ENCODE measurements at places on chromosomes 12 and 14. TPM values are rescaled to one million over a fixed set of nuclear protein-coding genes. Genes with fewer than 3 reads are reported as not detected.

DNA sequence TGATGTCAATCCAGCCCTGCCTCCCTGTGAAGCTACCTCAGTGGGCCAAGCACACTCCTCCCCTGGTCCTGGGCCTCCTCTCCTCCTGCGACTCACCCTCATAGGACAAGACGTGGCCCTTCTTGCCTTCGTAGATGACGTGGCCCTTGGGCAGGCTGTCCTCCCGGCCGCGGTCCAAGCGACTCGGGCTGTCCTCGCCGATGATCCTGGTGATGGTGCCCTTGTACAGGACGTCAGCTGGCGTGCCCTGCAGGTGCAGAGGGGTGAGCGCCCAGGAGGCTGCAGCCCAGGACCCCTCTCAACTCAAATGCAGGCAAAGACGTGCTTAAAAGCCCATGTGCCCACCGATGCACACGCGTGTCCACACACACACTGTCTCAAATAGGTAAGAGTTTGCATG, 55.6 kb downstream of the RFLNA start:
- no peak for DNase-seq

DNA sequence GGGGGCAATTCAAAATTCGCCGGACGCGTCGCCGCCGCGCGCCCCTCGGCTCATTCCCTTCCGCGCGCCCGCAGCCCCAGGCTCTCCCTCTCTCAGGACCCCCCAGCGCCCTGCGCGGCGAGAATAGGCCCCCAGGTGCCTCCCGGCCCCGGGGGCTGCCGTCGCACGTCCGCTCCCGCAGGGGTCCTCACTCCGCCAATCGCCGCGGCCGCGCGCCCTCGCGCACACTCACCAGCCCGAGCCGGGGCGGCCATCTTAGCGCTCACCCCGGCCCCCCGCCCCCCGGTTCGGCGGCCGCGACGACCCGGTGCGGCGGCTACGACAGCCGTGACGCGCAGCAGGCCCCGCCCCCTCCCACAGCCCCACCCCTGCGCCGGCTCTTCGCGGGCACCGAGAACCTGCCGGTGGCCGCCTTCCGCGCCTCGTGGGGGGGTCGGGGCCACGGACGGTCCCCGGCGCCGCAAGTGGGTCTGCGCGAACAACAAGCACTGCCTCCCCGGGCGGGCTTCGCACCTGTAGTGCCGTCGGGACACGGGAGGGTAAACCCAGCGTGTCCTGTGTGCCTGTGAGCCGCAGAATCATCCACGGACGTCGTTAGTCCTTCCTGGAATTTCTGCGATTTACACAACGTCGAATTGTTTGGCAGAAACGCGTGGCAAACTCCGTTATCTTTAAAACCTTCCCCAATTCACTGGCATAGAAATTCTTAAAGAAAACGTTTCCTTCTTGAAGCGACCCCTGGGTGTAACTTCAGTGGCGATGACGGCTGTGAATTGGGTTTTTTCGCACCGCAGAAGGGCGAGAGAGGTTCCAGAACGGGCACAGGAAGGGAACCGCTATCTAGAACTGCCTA, 2.5 kb downstream of the USP44 start:
- DNase-seq, result peak; percentile 68

- no peak for DNase-seq
Measured at GRCh38 chr14:25464078-25464477, 414.1 kb upstream of the STXBP6 start.

Gene VTI1B
- 79.2 TPM for total RNA-seq

GRCh38 chr12:96397756-96398423, 2.3 kb downstream of the CDK17 start:
- no peak for DNase-seq

DNA sequence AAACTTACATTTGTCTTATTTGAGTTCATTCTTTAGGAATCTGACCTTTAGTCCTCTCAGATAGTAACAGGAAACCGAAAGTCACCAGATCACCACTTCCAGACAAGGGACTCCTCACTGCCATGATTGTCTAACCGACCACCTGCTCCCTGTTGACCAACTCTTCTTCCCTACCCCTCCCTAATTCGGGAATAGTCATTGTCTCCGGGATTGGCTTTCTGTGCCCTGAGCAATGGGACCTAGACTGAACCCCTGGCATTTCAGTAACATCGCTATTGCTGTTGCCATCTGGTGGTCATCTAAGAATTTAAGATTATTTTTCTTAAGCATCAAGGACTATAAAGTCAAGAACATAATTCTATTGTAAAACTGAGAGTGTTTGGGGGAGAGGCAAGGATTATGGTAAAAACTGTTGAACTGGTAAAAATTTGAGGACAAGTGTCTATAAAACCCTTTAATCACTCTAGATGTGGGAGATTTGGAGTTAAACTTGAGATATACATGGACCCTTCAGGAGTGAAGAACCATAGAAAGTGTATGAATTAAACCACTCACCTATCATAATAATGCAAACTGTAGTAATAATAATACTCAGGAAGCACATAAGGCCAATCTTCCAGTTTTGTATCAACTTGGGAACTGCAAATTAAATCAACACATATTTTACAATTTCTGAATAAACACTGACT, 6.3 kb downstream of the CLEC2A start:
- peak; percentile 6 for DNase-seq

DNA sequence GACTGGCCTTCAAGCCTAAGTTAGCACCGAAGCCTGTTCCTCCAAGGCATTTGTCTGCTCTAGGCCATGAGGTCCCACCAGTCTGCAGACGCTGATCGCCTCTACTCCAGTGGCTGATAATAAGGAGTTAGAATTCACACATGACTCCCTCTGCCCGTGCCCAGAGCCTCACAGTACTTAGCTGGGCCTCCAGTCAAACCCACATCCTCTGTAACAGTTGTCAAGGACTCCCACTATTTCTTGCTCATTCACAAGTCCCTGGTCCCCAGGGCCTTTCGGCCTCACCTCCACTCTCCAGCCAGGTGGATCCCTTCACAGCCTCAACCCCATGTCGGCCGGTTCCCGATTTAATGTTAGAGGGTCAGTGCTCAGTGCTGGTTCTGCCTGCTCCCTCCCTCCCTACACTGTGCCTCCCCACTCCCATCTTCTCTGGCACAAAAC, 6.3 kb upstream of the KRT5 start:
- DNase-seq, result no peak

DNA sequence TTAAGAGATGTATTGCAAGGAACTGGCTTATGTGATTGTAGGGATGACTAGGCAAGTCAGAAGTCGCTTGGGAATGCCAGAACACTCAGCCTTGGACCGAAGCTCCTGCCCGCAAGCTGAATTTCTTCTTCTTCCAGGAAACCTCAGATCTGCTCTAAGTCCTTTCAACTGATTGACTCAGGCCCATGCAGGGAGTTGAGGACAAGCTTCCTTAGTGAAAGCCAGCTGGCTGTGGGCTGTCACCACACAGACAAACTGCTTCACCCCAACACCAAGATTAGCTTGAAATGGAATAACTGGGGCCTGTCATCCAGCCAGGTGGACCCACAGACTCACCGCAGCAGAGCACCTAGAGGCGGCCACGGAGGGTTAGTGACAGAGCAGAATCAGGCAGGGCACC, 24.7 kb downstream of the BDKRB2 start:
- no peak for DNase-seq

Gene ETFBKMT
- total RNA-seq, result 0.54 TPM

DNA sequence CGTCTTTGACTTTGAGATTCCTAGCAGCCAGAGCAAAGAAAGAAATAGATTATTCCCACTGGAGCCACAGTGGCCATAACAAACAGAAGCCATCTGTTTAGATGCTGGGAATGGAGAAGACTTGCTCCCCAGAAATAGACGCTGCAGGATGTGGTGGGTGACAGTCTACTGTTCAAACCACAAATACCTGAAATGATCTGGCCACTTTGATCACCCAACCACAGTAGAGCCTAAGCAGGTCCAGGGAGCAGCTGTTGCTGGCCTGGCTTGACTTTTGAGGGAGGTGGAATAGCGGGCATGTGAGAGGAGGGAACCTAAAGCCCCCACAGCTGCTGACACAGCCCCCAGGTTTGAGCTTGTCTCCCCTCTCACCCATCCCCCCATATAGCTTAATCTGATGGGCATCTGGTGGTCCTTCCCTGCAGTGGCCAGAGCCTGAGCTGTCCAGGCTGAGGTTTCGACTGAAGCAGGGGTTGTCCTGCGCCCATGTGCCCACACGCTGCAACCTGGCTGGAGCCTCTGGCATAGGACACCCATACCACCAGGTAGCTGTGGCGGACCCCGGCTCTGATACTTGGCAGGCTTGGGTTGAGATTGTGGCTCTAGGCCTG, 38.7 kb downstream of the SH2B3 start:
- no peak for DNase-seq

DNA sequence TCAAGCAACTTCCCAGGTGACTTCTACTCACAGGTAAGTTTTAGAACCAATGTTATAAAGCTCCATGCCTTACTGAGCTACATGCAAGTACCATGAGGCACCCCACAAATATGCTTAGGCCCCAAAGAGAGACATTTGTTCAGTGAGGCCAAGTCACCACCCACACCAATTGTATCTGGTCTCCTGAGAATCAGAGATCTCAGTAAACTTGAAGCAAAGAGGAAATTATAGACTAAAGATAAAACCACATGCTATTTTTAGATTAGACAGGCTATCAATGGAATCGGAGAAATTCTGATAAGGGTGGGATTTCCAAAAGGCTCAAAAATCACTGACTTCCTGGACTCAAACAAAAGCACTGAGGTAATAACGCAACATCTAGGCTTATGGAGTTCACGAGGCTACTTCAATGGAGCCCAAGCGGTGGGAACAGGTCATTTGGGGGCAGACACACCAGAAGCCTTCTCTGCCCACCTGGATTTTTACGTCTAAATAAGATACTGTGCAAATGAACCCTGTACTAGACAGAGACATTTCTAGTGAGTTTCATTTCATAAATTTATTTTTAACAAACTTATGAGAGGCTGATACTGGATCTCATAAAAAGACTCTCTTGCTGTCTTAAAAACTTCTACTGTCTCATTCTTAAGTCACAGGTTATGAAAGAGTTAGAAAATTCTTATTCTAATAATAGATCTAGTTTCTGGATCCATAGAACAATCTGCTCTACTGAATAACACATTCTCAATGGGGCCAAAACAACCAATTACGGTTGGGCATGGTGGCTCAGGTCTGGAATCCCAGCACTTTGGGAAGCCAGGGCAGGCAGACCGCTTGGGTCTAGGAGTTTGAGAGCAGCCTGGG, 7.7 kb downstream of the SLC15A4 start:
- DNase-seq, result no peak
